ENCODE measurements at places on chromosomes 1 and 21. TPM values are rescaled to one million over a fixed set of nuclear protein-coding genes. Genes with fewer than 3 reads are reported as not detected.

Gene HHAT
- 5.7 TPM for polyA plus RNA-seq

Gene SHISAL2A
- 2.6 TPM for polyA plus RNA-seq

Gene PROK1
- 0.50 TPM for polyA plus RNA-seq

Gene TGFB2
- polyA plus RNA-seq: 1.6 TPM

Gene CLDN8
- polyA plus RNA-seq: 0.87 TPM

DNA sequence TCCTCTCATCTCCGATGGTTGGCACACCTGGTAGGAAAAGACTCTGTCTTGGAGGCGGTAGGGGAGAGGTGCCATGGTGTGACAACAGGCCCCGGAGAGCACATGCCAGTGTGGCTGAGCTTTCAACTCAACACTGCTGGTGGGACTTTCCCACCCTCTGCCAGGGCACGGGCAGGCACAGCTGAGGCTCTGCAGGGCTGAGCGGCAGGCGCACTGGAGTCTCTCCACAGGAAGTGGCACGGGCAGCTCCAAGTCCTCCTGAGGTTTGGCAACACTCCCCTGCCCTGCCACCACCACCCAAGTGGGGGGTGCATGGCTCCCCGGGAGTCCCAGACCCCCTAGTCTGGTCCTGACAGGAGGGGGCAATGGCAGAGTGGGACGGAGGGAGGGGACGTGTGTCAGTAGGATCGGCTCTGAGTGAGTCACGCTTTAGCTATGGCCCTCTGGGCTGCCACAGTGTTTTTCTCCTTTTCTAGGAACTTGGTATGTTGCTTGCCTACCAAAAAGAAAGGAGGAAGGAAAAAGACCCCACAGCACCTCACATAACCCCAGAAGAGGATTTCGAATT is 27.3 kb upstream of the EVA1B start:
- DNase-seq: no peak

GRCh38 chr1:24018611-24019580 is 38.8 kb upstream of the SRSF10 start:
- DNase-seq: no peak

GRCh38 chr1:71687376-71687775 is 595.0 kb downstream of the NEGR1 start:
- DNase-seq: no peak

DNA sequence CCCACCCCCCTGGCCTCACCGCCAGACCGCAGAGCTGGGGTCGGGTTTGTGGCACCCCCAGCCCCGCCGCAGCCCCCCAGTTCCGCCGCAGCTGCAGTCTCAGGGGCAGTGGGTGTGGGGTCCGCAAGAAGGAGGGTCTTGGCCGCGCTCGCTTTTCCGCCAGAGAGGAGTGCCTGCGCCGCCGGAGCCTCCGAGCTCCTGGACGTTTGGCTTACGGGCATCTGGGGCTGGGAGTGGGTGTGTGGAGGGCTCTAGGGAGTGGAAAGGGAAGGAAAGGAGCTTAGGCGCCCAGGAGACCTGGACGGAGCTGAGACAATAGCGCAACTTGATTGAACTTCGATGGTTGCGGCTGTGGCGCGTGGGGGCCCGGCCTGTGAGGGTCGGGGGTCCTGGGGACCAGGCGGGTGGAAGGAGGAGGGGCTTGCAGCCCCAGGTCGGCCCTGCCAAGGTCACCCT is 88.8 kb upstream of the IPO9 start:
- no peak for DNase-seq

DNA sequence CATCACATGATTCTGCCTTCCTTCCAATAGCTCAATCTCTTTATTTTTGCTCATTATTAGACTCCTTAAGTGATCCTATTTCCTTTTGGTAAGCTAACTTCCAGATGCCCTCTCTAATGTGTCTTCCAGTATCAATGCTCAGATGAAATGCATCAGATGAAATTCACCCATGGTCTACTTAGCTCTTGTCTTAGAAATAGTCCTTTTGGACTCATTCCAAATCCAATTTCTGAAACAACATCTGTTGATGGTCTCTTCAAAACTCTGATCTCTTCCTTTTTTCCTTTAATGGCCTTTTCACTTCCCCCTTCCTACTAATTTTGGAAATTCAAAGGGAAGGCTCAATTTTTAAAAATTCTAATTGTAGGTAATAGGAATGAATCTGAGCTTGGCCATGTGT is 81.1 kb upstream of the GREM2 start:
- no peak for DNase-seq

DNA sequence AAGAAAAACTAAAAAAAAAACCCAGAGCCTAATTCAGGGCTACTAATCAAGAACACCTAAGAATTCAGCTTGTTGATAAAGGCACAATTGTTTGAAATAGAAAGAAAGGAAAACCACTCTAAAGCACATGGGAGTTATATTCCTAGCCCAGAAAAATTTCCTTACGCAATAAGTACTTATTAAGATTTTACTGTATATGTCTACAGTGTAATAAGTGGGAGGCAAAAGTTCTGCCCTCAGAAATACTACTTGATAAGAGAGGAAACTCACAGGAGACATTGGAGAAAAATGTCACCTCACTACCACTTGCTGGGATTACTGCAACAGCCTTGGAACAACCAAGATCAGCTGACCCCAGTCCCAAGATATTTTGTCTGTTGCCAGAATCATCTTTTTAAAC is 66.1 kb downstream of the IARS2 start:
- DNase-seq: no peak

DNA sequence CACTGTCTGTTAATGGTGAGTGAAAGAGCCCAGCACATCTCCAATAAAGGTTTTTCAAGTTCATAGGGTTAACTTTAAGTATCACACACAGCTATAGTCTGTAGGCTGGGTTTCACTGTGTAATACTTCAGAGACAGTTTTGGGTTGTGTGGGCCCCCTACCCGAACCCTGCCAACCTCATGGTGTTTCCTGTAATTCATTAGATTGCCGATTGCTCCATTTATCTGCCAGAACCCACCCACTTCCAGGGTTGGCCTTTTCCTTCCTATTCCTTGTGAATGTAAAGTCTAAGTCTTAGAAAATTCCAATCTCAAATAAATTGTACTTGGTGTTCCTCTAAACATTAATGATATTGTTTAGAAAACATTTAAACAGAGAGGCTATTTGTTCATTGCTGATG is 43.6 kb downstream of the CTTNBP2NL start:
- no peak for DNase-seq

- no peak for DNase-seq
These were observed 8.3 kb downstream of the CHTOP start for GRCh38 chr1:153642161-153642560.

DNA sequence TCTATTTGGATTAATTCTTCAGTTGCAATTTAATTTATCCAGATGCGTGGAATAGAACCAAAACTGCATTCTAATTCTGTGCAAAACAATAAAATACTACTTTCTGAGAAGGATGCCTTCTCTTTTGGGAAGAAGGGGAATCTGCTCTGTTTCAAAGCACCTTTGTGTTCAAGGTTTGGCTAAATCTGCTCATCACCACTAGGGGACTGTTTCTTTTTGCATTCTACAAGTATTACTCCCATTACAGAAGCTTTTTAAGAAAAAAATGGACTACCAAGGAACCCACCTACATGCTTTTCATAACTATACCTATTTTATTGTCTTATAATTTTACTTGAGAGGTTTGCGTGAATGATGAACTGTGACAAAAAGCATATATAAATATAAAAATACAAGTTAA is 18.2 kb downstream of the MRPS6 start:
- no peak for DNase-seq

DNA sequence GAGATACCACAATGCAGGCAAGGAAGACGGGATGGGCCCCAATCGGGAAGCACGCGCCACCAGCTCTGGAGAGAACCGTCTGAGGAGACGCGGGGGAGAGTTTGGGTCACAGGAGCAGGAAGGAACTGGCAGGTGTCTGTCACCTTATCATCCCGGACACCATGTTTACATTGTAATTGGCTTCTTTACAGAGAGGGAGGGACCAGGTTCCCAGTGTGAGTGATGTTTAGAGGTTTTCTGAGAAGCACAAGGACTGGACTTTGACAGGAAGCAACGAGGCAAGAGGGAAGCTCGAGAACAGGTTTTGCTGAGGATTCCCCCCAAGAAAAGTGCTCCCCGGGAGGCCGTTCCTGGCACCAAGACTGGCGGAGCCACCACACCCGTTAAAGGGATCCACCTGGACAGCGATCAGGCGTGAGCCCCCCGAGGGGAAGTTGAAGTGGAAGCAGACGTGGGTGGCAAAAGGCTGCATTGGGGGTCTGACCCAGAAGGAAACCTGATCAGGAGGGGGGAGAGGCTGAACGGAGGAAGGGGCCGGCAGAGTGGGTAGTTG is 957 bp downstream of the EPS15 start:
- DNase-seq: peak; percentile 28

DNA sequence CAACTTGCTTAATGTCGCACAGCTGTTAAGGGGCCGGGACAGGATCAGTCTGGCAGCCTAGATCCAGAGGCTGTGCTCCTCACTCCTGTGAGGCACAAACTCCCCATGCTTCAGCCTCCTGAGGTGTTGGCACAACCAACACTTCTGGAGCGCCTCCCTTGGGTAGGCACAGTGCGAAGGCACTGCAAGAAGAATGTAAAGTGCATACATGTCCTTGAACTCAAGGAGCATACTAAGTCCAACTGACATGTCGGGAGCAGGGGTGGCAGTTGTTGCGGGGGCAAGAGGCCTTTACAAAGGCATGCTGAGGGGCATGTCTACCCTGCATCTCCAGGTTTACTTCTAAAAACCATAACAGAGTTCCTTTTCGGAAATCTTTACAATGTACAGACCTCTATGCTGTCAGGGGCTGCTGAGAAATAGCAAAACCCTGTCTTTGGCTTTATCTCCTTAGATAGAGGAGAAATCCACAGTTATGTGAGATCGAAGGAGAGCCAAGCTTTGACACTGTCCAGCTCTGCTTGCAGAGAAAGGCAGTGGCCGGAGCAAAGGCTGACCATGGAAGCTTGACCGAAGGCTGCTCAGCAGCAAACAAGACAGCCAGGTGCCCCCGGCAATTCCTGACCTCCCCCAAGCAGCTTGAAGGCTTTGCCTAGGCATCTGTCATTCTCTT is 93.9 kb downstream of the CDC7 start:
- no peak for DNase-seq

Data from thymus (tissue), 14 donors.